ELR (cell line): ENCODE measurements at places on chromosomes 16 and 17.

DNA sequence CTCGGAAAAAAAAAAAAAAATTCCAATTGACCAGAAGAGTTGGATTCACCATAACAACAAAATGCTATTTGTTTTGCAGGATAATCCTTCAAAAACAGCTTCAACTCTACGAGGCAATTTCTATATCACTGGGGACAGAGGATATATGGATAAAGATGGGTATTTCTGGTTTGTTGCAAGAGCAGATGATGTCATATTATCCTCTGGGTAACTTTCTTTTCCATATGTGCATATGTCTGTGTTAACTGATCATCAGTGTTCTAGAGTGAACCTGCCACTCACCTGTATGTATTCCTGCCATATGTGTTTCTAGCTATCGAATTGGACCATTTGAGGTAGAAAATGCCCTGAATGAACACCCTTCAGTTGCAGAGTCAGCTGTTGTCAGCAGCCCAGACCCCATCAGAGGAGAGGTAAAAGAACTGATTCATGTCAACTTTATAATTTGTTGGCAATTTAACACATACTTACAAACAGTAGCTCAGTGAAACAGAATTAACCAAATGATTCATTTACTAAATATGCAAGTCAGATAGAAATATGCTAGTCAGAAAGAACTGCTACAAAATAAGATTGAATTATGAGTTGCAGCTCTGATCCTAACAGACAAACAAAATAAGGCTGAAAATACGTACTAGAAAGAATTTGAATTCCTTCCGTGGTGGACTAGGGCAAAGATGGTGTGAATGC, 14.2 kb downstream of the ERI2 start:
- DNase-seq, result peak; percentile 2

GRCh38 chr16:49811644-49812334, 44.1 kb downstream of the ZNF423 start:
- no peak for DNase-seq

GRCh38 chr16:83799336-83799735, 8.4 kb upstream of the HSBP1 start:
- DNase-seq, result peak; percentile 37

DNA sequence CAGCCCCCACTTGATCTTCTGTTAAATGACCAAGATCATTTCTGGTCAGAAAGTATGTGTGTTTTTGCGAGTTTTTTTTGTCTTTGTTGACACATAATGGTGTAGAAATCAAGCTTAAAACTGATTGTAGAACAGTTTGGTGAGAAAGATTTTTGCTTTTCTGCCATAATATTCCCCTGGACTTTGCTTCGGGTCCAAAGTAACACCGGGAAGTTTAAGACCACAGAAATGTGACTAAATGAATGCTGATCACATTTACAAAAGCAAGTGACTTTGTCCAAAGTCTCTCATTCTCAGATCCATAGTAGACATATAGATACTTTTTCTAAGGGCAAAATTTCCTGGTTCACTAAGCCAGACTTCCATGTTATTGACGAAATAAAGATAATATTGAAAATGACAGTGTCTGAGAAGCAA, 2.6 kb downstream of the FAM20A start:
- DNase-seq, result no peak

DNA sequence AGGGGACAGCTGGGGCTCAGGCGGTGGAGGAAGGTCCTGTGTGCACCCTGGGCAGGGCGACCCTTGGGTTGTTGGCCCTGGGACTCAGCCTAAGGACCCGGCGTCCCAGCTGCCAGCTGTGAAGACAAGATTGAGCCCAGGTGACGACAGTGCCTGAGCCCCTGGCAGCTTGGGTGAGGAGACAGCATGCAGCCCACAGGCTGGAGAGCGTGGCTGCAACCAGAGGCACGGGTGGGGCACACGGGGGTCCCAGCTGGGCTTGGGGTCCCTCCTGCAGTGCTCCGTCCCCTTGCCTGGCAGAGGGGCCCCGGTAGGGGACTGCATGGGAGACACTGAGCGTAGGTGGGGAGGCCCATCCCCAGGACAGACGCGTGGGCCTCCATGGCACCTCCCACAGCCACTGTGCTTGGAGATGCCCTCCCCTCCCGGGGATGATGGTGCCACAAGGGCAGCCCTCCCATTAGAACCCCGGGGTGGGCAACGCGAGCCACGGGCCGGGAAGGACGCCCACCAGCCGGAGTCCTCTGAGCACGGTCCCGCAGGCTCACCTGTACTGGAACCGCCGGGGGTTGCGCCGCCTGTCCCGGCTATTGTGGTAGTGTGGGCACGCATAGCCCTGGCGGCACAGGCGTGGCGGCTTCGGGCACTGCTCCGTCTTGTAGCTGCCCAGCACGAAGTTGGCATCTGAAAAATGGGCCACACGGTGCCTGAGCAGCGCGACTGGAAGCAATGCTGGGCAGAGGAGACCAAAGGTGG, 15.5 kb downstream of the UNKL start:
- no peak for DNase-seq

DNA sequence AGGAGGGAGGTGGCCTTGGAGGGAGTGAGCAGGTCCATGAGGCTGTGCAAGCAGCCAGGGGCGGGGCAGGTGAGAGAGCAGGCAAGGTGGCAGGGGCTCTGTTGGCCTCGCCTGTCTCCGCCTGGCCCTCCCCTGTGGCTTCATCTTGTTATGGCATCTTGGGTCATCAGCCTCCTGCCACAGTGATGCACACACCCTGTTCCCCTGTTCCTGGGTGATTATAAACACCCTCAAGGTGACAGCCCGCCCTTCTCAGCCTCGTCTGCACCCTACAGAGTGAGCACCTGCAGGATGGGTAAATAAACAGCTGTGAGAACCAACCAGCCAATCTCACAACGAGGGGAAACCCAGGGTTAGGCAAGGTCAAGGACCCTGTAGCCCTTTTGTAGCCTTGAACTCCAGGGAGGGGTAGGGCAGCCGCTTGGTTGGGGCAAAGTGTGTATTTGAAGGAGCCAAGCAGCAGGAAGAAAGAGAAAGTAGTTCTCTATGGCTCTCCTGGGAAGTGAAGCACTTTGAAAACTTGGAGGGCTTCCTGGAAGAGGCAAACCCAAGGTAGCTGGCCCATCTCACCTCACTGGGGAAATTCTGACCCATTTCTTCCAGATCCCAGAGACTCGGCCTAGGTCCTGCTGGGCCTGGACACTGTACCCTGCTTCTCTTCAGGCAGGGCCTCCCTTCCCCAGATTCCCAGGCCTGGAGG, 60.6 kb downstream of the NT5M start:
- DNase-seq, result no peak

GRCh38 chr17:37440424-37440823, 33.7 kb downstream of the TADA2A start:
- no peak for DNase-seq

- DNase-seq, result no peak
Observed at GRCh38 chr17:34726536-34727384, 147.4 kb downstream of the TMEM132E start.

DNA sequence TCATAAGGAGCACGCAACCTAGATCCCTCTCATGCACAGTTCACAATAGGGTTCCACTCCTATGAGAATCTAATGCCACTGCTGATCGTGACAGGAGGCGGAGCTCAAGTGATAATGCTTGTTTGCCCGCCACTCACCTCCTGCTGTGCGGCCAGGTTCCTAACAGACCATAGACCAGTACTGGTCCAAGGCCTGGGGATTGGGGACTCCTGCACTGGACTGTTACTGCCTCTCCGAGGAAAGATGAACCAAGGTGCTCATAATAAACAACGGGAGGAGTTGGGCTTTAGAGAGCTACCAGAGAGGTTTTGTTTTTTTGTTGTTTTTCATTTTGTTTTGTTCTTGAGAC, 58.2 kb downstream of the TK2 start:
- DNase-seq, result no peak

DNA sequence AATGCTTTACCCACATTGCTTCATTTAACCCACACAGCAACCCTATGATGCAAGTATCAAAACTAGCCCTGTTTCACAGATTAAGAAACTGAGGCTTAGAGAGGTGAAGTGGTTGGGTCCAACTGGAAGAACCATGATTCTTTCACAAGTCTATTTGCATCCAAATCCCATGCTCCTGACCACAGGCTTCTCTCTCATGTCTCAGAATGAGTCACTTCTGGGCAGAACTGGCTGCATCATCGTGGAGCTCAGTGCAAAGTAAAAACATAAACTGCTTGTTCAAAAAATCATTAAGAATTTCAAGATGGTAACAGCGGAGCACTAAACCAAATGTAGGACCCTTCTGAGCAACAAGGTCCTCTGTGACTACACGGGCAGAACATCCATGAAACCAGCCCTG, 20.2 kb upstream of the CES1 start:
- peak; percentile 35 for DNase-seq

GRCh38 chr16:4360538-4361021, 9.5 kb upstream of the PAM16 start:
- DNase-seq, result no peak

GRCh38 chr16:642189-643049, 791 bp downstream of the MCRIP2 start:
- DNase-seq, result peak; percentile 42

- no peak for DNase-seq
Observed at GRCh38 chr17:49964769-49965523, 4.0 kb upstream of the DLX4 start.

DNA sequence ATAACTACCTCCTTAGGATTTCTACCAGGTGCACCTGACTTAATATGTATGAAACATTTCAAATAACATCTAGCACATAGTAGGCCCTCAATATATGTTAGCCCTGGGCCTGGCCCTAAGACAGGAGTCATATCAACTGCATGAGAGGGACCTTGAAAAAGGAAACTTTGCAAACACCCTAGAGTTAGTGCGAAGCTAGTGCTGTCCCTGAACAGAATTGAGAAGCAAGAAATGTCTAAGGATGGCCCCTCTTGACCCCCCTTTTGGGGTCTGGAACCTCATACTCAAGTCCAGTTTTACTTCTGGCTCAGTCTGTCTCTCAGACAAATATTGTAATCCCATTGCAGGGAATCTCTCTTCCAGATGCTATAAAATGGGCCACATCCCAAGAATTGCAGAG, 80.5 kb downstream of the CBLN1 start:
- DNase-seq, result no peak

DNA sequence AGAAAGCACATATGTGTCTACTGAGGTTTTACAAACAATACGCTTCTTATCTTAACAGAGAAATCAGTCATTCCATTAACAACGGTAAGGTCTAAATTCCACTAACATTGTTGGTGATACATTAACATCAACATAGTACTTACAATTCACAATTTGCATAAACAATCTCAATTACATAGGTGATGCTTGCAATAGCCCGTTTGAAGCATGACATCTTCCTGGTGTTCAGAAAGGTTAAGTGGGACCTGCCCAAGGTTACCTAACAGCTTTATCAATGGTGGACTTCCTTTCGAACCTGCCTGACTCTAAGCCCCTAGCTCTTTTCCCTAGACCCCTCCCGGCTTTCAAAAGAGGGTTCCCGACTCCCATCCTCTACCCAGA, 699 bp downstream of the FAM222B start:
- DNase-seq, result no peak

DNA sequence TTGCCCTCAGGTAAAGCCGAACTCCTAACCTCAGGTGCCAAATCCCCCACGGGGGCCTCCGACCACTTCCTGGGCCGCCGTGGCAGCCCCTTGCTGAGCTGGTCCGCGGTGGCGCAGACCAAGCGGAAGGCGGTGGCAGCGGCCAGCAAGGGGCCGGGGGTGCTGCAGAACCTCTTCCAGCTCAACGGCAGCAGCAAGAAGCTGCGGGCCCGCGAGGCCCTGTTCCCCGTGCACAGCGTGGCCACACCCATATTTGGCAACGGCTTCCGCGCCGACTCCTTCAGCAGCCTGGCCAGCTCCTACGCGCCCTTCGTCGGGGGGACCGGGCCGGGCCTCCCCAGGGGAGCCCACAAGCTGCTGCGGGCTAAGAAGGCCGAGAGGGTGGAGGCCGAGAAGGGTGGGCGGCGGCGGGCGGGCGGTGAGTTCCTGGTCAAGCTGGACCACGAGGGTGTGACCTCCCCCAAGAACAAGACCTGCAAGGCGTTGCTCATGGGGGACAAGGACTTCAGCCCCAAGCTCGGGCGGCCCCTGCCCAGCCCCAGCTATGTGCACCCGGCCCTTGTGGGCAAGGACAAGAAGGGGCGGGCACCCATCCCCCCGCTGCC, 51.6 kb downstream of the ACTG1 start:
- no peak for DNase-seq
